Stimulated activated CD8-positive, alpha-beta memory T cell treated with anti-CD3 and anti-CD28 coated beads, Interleukin-4, amount 100 ng/mL, for 4 hours (primary cell): ENCODE measurements at places on chromosomes 1 and 21.

DNA sequence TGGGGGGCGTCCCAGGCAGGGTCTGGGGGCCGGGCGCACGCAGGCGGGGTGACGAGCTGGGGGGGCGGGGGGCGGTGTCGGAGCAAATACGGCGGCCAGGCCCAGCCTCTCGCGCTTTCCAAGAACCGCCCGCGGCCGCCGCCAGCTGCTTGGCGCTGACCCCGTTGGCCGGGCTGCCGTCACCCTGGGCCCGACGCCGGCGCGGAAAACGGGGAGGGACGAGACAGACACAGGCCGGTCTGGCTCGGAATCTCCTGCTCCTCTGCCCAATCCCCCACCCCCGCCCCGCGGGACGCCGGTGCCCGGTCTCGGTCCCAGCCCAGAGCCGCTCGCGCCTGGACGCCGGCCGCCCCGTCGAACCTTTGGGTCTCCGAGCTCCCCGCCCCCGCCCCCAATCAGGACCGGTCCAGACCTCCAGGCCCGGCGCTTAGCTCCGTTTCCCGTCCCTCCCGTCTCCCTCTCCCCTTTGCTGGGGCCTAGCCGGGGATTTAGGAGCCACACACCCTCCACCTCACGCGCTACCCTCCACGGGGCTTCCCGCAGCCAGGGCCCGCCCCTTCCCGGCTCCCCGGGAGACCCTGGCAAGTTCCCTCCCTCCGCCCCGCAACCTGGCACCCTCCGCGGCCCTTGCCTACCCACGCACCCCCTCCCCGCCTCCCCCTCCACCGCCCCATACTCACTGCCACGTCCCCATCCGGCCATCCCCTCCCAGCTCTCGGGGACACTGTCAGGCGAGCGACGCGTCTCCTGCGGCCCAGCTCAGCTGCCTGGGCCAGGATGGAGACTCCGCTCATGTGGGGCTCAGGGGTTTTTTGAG lies 800 bp upstream of the MMP23B start:
- DNase-seq: no peak

DNA sequence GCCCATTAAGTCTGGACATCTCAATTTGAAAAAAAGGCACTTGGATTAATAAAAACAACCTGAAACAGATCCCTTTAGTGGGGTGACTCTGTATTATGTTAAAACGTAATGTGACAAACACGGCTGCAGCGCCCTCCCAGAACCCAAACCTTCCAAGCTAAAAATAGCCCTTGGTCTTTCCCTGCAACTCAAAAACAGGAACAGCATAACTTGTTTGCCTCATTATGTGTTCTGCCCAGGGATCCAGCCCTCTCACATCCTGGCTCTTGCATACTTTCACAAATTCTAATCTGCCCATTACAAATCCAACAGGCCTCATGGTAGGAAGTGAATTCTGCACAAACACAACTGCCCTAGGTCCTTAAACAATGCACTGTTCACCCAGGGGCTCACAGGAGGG lies 94.7 kb upstream of the GADD45A start:
- DNase-seq: no peak

- no peak for DNase-seq
These were observed 5.5 kb downstream of the FBXO2 start for GRCh38 chr1:11648732-11649158.

DNA sequence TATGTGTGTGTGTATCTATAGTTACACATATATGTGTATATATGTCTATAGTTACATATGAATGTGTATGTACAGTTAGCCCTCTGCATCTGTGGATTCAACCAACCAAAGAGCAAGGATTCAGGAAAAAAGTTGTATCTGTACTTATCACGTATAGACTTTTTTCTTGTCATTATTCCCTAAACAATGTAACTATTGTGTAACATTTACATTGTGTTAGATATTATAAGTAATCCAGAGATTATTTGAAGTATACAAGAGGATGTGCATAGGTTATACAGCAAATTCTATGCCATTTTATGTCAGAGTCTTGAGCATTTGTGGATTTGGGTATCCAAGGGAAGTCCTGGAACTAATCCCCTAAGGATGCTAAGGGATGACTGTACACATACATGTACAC lies 71.3 kb downstream of the RASAL2 start:
- no peak for DNase-seq
